ENCODE measurements at places on chromosomes 1 and 21. TPM values are rescaled to one million over a fixed set of nuclear protein-coding genes. Genes with fewer than 3 reads are reported as not detected.

GRCh38 chr1:179016706-179017382 lies 8.8 kb upstream of the FAM20B start:
- DNase-seq, result peak; percentile 88

GRCh38 chr1:27074175-27074780 lies 61.6 kb upstream of the TENT5B start:
- no peak for DNase-seq

DNA sequence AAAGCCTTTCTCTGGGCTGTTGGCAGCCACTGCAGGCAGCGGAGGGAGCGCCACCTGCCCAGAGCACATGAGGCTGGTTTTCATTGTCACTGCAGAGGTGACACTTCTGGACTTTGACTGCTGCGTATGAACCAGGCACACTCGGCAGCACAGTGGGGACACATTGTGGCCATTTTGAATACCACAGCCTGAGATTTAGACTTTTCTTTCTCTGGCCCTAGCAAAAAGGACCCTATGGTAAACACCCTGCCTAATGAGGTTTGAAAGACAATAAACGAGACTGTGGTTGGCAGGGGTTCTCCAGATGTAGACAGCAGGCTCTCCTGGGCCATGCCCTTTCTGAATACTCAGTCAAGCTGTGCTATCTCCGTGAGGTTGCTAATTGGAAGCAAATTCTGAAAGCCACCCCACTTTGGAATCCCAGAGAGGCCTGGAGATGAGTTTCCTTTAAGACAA lies 12.0 kb upstream of the KCNE2 start:
- peak; percentile 65 for DNase-seq

The RHEX gene
- 0.26 TPM for polyA plus RNA-seq

The DNASE2B gene
- not detected for polyA plus RNA-seq

The RNF223 gene
- polyA plus RNA-seq, result 0.09 TPM

The UBXN10 gene
- polyA plus RNA-seq, result 0.37 TPM

DNA sequence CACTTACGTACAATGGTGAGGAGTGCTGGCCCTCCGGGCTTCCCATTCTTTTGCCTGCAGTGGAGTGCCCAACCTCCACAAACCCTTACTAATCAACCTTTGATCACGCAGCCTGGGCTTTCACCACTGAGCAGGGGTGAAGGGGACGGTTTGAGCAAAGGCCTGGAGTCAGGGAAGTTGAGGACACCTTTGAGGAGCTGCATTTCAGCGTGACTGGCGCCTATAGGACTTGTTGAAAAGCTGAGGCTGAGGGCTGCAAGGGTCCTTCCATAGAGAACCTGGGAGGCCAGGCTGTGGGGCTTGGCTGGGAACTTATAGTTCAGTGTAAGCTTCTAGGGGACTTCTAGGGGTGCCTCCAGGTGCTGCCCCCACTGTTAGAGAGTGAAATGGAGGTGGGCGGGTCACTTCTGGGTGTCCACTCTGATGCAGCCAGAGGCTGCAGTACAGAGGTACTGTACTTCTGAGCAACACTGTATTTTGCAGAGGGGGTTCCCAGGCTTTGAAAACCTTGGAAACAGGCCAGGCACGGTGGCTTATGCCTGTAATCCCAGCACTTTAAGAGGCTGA lies 9.8 kb downstream of the SYTL1 start:
- no peak for DNase-seq

DNA sequence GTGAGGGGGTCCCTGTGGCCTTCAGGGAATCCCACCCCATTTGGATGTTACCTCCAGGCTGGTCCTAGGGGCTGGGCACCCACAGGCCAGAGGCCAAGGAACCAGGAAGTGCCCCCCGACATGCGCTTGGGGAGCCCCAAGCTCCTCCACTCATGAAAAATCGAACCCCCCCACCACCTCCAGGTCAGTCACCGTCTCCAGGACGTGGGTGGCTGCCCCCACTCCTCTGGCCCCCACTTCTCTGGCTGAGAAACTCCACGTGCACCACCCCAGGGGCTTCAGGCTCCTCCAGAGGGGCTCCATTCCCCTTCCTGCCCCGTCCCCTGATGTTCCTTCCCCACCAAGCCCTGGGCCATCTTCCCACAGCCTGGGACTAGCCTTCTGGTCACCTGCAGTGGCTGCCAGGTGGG lies 30.5 kb upstream of the POFUT2 start:
- no peak for DNase-seq

The CFAP107 gene
- polyA plus RNA-seq, result 0.99 TPM

- peak; percentile 80 for DNase-seq
These were observed 5.3 kb downstream of the DSCAM start for GRCh38 chr21:40841524-40842196.

- DNase-seq, result peak; percentile 66
These were observed 978 bp downstream of the PRDM15 start for GRCh38 chr21:41877901-41878830.

The KCNH1 gene
- 0.33 TPM for polyA plus RNA-seq

- no peak for DNase-seq
These were observed 50.8 kb upstream of the BOLA1 start for GRCh38 chr1:149848340-149849110.

DNA sequence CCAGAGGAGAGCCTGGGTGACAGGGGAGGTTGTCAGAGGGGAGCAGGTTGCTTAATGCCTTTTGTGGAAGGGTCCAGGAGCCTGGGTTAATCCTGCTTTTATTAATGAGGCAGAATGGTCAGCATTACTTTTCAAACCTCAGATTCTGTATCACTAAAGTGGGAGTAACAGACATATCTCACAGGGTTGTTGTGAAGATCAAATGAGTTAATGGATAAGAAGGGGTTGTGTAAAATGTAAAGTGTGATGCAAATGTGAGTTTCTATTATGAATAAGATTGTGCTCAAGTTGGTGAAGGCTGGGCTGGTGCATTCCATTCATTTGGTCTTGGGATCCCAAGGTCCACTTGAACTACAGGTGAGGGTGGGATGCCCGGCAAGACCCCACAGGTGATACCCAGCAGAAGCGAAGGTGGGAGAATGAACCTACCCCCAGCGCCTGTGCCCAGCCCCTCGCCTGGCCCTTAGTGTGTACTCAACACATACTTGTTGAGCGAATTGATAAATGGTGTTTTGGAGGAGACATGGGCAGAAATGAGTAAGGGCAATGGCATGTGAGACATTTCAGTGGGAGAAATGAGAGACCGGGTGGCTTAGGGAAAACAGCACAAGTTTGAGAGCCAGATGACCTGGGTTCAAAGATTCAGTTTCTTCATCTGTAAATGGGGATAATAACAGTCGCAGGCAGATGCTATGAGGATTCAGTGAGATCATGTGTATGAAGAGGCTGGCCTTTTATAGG lies 6.2 kb downstream of the SLC26A9 start:
- DNase-seq, result no peak

GRCh38 chr1:38538834-38539233 lies 320.7 kb downstream of the RRAGC start:
- no peak for DNase-seq

Measured in muscle of leg (tissue), 16 donors.